DMS 273 treated with DMSO at 0.1 percent for 48 hours (cell line): ENCODE measurements at places on chromosomes 3 and 15.

DNA sequence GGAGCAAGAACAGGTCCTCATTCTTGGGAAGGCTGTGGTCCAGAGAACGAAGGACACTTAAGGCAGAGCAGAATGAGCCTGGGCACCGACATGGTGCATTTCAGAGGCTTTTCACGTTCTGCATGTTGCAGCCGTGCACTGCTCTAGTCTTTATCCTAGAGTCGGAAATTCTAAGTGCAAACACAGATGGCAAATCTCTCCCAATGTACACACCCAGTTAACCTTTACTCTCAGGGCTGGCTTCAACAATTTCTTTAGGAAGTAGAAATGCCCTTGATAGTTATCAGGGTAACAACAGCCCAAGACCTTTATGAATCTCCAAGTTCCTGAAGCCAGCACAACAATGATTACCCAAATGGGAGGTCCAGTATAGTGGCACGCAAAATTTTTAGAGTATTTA, 39.1 kb upstream of the LRTM1 start:
- DNase-seq = no peak

- peak; percentile 16 for DNase-seq
Observed at GRCh38 chr3:102225407-102226132, 209.2 kb upstream of the ZPLD1 start.

DNA sequence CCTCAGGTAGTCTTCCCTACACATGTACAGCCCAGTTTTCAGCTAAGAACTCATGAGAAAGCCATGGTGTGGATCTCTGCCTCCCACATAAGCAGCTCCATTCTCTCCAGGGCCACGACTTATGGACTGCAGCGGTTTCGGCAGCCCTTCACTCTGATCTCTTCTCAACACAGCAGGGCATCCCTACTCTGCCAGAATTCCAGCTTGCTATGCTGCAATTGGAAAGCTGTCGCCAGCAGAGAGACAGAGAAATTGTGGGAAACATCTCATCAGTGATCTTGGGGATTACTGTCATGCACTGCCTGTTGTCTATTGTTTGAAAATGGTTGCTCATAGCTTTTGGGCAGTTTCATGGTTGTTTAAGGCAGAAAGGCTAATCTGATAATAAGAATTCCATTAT, 11.9 kb upstream of the BLM start:
- no peak for DNase-seq

DNA sequence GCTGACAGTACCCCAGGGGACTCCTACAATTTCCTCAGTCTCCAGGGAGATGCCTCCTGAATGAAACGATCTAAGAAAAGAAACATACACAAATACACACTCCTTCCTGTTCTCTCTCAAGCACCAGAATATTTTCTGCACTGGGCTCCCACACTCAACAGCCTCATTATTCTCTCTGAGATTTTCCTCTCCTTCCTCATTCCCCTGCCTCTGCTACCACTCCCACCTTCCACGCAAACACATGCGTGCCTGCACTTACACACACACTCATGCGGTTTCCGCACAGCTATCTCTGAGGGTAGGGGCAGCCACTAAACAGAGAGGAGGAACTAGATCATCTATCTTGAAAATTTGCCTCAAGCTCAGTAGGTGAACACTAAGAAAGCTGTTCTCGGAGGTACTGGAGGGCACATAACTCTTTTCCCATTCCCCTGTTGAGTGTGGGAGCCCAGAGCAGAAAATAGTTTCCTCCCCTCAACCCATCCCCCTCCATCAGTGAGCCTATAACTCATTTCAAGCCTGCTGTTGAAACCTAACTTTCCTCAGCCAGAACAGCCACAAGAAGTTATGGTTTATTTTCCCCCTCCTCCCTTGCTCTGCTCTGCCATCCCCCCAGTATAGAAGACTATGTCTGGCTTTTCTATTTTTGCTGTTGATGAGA, 30.5 kb upstream of the TIPARP start:
- DNase-seq = no peak

DNA sequence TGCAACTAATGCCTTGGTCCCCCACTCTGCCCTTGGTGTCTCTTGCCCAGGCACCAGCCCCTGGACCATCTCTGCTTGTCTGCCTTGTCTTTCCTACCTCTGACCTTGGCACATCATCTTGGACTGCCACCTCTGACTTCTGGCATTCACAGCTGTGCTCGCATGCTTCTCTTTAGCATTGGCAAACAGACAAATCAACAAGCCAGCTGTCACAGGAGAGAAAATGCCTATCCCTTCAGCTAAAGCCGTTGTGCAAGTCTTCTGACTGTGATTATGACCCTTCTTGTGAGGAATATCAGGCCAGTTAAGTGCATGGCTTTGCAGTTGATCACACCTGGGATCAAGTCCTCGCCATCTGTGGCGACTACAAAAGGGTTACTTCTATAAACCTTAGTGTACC, 84.6 kb downstream of the PRICKLE2 start:
- peak; percentile 52 for DNase-seq

- DNase-seq = no peak
Observed at GRCh38 chr3:169237201-169237600, 426.3 kb downstream of the MECOM start.

DNA sequence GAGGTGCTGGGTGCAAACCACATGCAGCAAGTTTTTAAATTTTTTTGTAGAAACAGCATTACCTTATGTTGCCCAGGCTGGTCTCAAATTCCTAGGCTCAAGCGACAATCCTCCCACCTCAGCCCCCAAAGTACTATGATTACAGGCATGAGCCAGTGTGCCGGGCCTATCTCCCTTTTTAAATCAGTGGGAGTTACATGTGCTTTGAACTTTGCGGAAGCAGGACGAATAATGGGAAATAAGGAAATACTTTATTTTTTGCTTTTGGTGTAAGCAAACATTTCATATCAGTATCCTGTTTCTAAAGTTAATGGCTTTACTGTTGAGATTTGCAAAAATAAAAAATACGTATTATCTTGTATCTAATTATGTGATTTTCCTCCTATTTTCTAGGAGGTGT, 9.1 kb downstream of the NR1D2 start:
- no peak for DNase-seq

DNA sequence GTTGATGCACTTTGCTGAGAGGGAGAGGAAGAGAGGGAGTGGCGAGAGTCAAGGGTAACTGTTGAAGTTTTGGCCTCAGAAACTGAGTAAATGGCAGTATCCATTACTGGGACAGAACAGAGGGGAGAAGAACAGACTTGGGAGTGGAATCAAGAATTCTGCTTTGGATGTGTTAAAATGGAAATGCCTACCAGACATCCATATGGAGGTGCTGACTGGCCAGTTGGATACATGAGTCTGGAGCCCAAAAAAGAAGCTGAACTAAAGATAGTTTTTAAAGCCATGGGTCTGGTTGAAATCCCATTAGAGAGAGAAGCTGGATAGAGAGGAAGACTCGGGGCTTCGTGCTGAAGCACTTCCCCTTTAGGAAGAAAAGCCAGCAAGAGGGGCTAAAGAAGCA, 35.9 kb upstream of the NSMCE3 start:
- no peak for DNase-seq
